ENCODE measurements at places on chromosomes 5 and 9.

GRCh38 chr9:16154521-16155078 lies 601.8 kb downstream of the CCDC171 start:
- DNase-seq: peak; percentile 83

GRCh38 chr9:112863746-112864145 lies 26.9 kb downstream of the SLC46A2 start:
- no peak for DNase-seq

DNA sequence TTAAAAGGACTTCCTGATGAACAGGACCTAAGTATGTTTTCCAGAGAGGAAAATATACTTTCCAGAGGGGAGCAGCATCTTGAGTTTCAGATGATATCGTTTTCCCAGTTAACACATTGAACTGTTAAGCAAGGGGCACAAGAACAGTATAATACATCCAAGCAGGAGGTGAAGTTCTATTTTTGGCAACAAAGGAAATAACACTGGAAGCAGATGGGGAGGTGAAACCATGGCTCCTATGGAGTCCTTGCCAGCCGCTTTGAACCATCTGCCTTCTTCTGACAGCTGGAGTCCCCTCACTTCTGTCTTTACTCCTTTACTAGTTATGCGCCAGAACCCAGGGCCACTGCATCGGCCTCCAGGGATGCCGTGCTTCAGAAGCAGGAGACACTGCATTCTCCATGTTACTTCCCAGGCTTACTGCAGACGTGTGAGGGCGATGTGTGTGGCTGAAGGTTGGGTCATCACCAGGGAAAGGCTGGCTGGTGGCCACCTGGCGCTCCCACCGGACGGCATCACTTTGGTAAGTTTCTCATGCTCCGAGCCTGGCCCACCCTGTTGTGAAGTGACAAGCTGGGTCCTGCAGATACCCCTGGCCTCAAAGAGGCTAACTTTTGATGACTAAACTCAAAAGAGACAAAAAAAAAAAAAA lies 77.8 kb downstream of the TTLL11 start:
- DNase-seq: no peak

DNA sequence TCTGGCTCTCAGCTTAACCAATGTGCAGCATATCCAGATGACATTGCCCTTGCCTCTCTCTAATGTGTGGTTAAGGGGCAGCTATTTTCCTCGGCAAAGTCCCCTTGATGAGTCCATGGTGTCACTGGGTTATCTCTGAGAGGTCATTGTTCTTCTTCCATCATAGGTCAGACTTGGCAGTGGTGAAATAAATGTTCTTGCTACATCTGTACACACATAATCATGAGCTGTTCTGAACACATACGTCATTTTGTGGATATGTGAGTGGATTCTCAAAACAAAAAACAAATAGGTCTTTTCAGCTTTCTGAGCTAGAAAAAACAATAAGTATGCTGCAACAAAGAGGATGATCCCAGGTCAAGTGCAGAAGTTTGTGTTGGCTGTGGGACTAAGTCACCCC lies 134.7 kb upstream of the PTPN3 start:
- no peak for DNase-seq

GRCh38 chr9:124140941-124141568 lies 116.7 kb upstream of the NEK6 start:
- no peak for DNase-seq

DNA sequence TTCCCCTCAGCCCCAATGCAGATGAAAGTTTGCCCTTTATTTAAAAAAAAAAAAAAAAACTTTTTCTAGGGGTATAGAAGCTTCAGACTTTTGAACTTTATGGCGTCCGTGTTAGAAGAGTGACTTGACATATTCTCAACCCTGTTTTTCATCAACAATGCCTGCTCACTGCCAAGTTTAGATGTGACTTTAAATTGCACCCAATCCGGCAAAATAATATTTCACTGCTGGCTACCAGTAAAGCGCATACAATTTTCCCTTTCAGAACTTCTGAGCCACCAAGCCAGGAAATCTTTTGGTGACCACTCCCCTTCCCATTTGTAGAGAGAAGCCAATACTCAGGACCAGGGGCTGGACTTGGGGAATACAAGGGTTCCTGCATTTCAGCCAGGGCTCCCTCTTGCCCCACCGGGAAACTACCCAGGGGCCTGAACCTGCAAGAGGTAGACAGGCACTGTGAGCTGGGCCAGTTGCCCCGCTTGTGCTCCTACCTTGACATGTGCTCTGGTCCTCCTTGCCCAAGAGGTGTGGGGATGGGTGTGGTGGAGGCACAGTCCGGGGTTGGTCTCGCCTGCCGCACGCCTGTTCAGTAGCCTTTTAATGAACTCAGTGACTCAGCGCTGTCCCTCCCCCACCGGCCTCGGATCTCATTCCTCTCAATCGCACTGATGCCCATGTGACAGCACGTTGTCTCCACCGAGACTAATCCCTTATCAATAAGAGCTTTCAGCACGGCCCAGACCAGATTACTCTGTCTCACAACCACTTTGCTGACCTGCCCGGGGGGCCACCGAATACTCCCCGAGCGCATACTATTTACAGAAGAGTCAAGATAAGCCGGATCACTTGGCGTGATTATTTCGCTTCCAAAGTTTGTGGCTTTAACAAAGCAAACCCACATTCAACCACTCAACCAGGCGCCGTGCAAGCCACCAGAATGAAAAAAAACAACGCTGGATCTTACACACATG lies 226.4 kb downstream of the DCP2 start:
- peak; percentile 78 for DNase-seq

DNA sequence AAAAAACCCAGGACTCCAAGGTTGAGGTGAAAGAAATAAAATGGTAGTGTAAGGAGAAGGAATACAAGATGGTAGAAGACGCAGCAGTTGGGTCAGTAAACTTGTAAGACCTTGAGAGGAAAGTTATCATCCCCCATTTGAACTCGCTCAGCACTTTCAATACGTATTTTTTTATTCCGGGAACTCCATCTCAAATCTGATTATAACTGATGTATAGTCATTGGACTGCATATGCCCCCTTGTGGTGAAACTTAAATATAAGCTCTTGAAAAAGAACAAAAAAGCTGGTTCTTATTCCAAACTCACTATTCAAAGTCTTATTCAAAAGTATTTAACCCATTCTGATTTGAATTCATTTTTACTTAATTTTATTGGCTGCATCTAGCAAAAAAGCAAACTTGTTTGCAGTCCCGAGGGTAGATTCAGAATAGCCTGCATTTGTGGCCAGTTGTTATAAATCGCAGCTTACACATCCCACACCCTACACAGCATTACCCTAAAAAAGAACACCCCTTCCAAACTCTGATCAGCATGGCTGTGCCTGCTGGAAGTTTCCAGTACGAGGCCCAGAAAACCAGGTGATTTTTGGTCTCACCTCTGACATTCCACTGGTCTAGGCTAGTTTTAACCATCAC lies 118.0 kb downstream of the ESM1 start:
- peak; percentile 37 for DNase-seq

GRCh38 chr9:119337573-119337972 lies 31.7 kb downstream of the BRINP1 start:
- no peak for DNase-seq

GRCh38 chr9:9522406-9522805 lies 1090.4 kb downstream of the PTPRD start:
- no peak for DNase-seq

GRCh38 chr5:171852255-171852681 lies 66.7 kb downstream of the SMIM23 start:
- no peak for DNase-seq

GRCh38 chr5:111583758-111584203 lies 71.4 kb upstream of the STARD4 start:
- no peak for DNase-seq

DNA sequence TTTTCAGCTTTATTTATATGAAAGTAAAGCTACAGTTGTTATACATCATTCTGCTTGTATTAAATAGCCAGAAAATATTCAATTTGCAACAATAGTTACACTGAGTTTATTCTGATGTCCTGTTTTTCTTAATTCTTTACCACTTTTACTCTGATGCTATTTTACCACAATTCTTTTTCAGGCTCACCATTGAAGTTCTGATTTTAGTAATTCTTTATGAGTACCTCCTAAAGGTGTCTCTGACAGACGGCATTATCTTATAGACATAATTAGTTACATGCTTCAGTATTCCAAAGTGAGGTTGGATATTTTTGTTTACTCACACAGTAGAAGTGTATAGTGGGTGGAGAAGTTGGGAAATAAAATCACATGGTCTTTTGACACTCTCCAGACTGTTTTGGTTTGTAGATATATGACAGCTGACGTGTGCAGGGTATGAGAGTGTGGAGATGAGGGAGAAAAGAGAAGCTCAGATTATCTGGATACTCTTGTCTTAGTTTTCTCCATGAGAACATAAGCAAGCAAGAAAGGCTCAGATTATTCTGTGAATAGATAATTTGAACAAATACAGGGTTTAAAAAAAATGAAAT lies 97.4 kb downstream of the FBXO4 start:
- DNase-seq: no peak

- no peak for DNase-seq
These were observed 37.4 kb downstream of the ZFAND5 start for GRCh38 chr9:72327631-72328030.

DNA sequence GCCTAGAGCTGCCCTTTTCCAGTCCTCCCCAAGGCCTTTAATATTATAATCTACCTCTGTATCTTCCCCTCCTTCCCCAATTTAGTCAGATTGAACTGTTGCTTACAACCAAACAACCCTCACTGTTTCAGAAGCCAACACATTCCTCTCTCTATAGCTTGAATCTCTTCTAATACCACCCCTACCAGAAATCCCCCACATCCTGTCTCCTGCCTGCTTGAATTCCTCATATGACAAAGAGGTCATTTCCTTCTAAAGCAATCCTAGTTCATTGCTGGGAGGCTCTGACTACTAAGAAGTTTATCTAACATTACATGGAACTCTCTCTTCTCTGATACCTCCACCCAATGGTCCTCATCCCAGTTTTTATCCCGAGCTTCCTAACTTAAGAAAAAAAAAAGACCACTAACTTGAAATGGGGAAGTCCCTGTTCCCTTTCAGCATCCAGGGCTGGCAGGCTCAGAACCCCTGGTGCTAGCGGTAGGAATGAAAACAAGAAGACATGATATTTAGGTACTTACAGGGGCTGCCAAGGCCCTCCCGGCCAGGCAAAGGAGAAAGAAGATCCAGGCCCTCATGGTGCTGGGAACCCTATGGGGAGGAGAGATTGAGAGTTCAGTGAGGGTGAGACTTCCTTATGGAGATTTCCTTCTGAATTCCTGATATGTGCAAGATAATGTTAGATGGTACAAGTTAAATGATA lies 11.0 kb downstream of the SPARC start:
- DNase-seq: no peak

GRCh38 chr5:103475629-103476240 lies 86.9 kb downstream of the NUDT12 start:
- peak; percentile 28 for DNase-seq

DNA sequence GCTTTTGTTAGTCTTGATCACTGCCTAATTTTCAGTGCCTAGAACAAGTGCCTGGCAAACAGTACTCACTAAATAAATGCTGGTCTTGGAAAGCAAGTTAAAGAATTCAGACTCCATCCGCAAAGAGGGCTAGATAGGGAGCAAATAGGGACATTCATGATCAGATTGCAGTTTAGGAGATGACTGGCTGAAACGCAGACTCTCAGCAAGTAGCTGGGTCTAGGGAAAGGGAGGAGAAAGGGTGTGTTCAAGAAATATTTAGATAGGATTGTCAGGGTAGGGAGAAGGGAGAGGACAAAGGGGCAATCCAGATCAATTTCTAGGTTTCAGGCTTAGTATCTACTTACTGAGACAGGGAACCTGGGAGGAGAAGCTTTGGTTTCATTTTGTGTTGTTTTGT lies 108.4 kb downstream of the ESM1 start:
- DNase-seq: no peak

DNA sequence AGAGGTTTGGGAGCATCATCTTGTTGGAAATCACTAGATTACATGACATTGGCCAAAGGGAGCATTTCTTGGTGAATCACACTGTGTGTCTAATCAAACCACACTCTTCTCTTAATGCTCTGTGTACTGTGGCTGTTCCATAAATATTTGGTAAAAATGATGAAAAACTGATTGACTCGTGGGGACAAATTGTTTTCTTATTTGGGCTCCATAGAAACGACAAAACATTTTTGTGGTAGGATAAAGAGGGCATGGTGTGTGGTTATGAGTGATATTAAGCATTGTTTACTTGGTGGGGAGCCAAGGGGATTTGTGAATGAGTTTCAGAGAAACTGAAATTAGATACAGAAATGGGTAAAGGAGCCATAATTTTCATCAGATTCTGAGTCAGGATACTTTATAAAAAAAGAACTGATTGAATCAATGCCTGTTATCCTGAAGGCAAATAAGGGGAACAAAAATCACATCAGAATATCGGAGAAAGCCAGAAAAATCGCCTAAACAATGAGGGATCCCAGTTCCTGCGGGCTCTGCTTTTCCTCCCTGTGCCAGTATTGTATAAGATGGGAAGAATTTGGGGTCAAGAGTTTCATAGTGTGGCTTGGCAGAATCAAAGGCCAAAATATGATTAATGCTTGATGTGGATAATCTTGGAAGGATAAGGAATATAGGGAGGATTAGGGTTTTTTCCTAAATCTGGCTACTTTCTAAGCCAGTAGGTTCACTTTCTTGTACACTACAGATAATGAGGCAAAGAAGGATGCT lies 33.3 kb downstream of the FBXL7 start:
- DNase-seq: no peak

- no peak for DNase-seq
These were observed 41.9 kb downstream of the GPBP1 start for GRCh38 chr5:57215629-57216195.

- no peak for DNase-seq
These were observed 20.3 kb upstream of the RIC1 start for GRCh38 chr9:5608298-5609225.

DNA sequence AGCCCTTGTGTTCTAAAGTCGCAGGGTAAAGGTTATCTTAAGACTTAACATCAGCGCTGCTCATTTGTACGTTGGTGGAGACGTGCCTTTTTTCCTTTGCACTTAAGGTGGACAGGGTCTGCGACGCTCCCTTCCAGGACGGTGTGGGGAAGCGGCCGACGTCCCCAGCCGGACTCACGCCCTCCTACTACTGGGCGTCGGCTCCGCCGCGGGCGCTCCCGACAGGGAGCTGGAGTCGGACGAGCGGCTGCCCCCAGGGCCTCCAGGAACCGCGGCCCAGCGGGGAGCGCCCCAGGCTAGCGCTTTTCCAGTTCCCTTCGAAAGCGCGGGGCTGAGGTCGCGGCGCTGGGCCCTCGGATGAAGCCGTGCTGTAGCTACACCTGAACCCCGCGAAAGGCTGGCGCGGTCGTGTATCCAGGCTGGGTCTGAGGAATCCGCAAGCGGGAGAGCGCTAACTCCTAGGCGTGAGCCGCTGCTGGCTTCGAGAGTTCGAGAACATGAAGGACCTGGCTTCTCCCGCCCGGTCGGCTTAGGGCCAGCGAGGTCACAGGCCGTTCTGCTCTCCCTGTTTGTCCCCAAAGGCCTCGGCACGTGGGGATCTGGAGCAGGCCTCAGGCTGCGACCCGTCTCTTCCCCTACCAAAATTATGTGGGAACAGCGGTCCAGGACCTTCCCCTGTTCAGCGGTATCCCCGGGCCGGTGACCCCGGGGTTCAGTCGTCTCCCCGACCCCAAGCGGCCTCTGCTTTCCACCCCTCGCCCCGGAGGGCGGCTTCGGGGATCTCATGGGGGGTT lies 3.8 kb upstream of the DMRT3 start:
- no peak for DNase-seq

- DNase-seq: no peak
These were observed 31.2 kb downstream of the AMBP start for GRCh38 chr9:114046875-114047274.

Data from D341Med (cell line).